CD4-positive, alpha-beta T cell treated with Interleukin-4 for 1 hour (primary cell): ENCODE measurements at places on chromosomes 4 and X.

GRCh38 chr4:7187168-7187535 is 5.2 kb upstream of the SORCS2 start:
- DNase-seq, result no peak

DNA sequence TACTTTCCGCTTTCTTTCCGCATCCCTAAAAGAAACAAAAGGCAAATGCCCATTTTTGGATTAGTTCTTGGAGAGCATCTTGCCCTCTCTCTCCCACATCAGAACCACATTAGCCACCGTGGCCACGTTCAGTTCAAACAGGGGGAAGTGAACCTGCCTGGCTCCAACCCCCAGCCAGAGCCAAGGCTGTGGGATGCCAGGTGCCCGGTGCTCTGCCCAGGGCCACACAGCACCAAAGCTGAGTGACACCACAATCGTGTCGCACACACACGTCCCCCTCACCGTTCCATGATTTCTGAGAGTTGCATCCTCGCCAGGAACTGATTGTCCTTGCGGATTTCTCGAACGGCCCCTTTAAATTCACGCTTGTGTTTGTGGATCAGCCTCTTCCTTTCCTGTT is 24.3 kb downstream of the NOP14 start:
- DNase-seq, result no peak

- no peak for DNase-seq
Observed at GRCh38 chr4:138910914-138911336, 104.7 kb upstream of the NOCT start.

GRCh38 chrX:107485013-107485412 is 35.6 kb downstream of the FRMPD3 start:
- DNase-seq, result no peak

GRCh38 chr4:5630762-5631161 is 77.6 kb downstream of the EVC2 start:
- DNase-seq, result no peak
